ENCODE measurements at places on chromosomes 7 and 10.

GRCh38 chr7:17502213-17503060 is 204.0 kb downstream of the AHR start:
- no peak for DNase-seq

DNA sequence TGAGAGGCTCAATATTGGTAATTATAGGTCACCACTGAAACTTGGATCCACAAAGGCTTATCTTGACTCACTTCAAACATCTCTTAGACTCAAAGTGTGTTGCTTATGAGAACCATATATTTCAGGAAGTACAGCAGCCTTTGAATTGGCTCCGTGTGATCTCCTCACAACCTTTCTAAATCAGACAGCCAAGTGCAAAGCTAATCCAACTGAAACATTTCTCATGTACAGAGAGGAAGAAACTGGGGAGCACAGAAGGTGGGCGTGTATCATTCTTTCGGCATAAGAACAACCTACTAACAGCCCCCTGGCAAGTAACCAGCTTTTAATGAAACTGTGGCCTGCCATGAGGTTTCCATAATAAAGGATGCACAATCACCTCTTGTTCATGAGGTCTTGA is 109.4 kb downstream of the MBL2 start:
- DNase-seq = no peak

DNA sequence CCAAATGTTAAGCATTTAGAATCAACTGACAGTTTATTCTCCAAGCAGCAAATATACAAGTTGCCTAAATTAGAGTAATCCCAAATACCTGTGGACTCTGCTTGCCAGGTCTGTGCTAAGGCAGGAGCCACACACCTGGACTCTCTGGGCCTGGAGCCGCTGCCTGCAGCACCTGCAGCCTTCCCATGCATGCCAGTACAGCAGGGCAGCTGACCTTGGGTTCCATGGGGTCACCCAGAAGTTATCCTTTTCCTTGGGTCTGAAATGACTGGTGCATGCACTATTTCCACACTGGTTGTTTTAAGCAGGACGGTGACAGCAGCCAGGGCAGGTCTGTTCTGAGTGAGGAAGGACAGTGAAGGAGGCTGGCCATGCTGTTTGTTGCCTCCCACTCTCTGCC is 573.2 kb downstream of the GLRX3 start:
- no peak for DNase-seq

DNA sequence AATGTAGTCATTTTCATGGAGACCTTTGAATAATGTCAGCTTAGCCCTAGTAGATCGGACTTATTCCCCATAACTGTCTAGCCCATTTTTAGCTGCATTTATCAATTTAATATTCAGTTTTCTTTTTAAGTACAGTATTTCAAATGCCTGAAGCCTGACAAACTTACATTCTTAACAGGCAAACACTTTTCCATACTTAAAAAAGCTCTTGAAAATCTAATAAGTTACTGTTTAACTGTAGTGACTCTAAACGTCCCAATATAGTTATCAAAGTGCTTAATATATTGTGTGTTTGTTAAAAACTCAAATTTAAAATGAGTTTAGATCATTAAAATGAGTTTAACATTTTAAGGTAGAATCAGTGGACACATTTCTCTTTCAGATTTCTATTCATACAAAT is 44.9 kb downstream of the PON1 start:
- no peak for DNase-seq

DNA sequence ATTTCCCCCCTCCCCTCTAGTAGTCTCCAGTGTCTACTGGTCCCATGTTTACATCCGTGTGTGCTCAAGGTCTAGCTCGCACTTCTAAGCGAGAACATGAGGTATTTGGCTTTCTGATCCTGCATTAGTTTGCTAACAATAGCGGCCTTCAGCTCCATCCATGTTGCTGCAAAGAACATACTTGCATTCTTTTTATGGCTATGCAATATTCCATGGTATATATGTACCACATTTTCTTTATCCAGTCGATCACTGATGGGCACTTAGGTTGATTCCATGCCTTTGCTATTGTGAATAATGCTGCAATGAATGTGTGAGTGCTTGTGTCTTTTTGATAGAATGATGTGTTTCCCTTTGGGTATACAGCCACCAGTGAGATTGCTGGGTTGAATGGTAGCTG is 160.6 kb downstream of the SFMBT2 start:
- DNase-seq = no peak

DNA sequence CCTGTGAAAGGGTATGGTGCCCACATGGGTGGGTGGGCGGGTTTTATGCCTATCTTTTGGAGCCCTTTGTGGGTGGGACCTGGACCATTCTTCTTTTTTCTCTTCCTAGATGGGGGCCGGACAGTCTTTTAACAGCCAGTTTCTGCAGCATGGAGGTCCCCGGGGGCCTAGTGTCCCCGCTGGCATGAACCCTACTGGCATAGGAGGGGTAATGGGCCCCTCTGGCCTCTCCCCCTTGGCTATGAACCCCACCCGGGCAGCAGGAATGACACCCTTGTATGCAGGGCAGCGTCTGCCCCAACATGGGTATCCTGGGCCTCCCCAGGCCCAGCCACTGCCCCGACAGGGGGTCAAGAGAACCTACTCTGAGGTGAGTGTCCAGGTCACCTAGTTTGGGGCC is 9.1 kb downstream of the ZMIZ2 start:
- DNase-seq = no peak

DNA sequence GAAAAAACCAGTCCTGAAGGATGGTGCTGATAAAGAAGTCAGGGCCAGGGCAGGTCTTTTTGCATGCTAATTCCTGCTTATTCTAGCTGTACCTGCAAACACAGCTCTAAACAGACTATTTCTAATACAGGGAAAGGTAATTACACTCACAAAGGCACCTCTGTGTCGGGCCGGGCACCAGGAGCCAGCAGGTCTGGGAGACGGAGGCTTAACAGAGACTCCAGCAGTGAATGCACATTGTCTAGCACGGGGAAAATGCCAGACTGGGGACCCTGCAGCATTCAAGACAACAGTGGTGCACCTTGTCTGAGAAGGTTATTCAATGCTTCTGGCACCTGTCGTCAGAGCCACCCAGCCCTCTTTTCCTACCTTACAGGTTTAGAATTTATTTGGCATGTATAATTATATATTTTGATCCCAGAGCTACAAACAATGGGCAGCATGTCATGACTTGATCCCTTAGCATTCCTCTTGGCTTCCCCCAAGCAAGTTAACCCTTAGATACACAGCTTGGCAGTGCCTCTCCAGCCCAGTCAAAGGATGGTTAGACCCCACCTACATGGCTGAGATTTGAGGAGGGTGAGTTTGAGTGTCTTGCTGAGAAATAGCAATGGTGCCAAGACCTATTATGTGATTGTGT is 185.2 kb downstream of the SLC25A13 start:
- DNase-seq = no peak

- no peak for DNase-seq
These were observed 59.0 kb downstream of the PRR15 start for GRCh38 chr7:29622335-29623265.

DNA sequence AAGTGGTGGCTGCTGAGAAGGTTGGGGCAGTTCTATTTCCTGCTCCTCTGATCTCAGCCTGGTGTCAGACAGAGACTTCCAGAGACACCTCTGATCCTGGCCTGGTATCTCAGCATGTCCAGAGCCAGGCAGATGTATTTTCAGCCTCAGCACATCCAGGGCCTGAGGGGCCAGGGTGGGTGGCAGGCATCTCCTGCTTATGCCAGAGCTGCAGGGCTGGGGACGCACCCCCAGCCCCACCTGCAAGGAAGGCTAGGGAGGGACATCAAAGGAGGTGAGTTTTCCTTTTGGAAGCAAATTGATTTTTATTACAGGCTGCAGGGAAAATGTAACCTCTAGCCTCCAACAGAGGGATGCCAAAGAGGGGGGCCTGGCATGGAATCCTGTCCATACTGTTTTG is 36.7 kb downstream of the CFAP46 start:
- DNase-seq = no peak

DNA sequence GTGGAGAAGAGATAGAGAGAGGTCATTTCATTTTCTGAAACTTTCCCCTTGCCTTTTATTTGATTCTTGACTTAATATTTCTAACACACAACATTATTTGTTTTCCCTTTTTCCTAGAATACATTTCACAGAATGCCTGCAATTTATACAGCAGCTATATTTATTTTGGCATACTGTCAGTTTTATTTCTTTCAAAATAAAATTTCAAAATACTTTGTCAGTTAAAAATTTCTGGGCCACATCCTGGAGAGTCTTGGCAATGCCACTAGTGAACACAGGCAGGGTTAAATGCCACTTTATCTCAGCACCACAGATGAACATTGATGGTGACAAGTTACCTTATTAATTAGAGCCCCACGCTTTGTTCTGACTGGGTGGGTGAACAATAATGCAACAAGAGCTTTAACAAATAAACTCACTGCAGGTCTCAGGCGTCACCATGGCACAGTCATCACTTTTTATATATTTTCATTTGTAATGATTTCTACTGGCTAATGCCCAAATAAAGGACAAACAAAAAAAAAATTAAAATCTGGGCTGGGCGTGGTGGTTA is 494.0 kb downstream of the KIF20B start:
- DNase-seq = no peak

- DNase-seq = no peak
These were observed 156.7 kb downstream of the MAGI2 start for GRCh38 chr7:79296553-79297320.

- DNase-seq = no peak
These were observed 138.7 kb upstream of the SMIM30 start for GRCh38 chr7:113256883-113257531.

DNA sequence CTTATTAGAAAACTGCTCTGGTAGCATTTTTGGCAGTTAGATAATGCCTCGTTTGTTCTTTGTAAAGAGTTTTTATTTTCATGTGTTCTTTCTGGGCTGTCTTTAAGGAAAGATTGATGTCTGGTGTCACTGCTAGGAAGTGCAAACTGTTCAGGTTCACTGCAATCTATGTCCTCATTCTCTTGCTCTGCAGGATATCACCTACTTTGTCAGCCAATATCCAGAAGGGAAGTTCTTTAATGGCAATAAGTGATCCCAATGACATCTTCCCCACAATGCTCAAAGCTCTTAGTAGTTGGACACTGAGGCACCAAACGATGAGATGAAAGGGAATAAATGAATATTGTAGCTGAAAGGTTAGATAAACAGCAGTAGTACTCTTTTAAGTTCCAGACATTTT is 115.1 kb downstream of the AGMO start:
- DNase-seq = no peak

DNA sequence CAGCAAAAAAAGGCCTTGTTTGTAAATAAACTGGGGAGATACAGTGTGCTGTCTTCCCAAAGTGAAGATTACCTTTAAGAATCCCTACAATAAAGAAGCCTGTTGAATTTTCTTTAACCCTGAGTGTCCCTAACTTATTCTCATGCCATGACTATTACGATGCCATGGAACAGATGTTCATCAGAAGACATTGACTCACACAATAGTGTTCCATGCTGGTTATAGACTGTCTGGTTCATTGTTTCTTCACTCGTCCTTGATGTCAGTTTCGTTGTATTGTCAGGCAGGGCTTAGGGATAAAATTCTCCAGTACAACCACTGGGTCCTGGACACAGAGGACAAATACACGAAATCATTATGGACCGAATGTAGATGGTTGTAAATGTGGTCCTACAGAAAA is 36.2 kb upstream of the BMPER start:
- DNase-seq = no peak

DNA sequence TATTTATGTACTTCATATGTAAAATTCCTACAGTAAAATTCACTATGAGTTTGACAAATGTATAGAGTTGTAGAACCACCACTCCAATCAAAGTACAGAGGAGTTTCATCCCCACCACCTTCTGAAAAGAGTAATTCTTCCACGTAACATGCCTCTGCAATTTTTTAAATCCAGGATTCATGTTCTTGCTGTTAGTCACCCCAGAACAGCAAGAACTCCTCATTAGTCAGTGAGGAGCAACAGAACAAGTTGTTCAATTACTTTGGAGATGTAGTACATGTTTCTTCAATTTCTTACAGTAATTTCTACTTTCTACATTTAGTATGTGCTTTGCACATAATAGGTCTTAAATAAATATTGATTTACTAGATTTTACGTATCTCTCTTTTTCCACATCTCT is 248.1 kb downstream of the ABCA13 start:
- DNase-seq = no peak

DNA sequence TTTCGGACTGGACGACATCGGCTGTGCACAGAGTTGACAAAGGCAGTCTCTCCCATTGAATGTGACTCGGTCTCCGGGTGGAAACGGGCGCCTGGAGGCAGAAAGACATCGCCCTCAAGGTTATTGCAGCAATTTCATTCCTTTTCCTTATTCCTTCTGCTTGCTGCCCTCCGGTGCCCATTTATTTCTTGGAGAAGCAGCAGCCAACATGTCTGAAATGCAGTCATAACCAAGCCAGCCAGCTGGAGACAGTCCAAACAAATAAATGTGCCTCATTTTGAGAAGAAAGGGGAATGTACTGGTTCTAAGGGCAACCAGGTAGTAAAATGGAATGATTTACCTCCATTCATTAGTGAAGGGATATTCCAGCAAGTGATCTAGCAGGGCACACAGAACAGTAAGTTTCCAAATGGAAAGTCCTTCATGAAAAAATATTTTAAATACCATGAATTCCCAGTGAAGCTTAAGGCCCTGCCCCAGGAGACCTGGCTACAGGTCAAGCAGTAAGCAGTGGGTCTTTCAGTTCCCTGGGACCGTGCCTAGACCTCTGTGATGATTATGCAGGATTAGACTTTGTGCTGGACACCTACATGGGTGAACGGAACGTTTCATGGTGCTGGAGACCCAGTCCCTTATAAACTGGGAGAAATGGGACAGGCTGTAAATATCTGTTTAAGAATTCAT is 86.6 kb downstream of the ABLIM1 start:
- DNase-seq = no peak

- DNase-seq = no peak
These were observed 65.2 kb downstream of the COL13A1 start for GRCh38 chr10:69866688-69867461.

DNA sequence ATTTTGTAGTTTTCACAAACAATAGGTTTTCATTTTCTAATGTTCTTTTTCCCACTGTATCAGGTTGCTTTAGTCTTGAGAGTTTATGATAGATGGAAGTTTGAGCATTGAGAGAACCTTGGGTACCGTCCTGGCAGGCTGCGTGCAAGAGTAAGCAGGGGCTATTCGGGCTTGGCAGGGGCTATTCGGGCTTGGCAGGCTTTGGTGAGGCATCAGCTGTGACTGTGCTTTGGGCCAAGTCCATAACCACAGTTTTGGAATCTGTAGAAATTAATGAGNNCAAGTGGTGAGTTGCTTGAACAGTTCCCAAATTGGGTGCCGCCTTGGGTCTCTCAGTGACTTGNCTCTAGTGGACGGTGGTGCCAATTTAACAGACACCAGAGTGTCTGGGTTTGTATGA is 424.6 kb downstream of the PAXIP1 start:
- DNase-seq = no peak
